Suppressor macrophage treated with lipopolysaccharide for 4 hours (primary cell): ENCODE measurements at places on chromosomes 12 and 14.

DNA sequence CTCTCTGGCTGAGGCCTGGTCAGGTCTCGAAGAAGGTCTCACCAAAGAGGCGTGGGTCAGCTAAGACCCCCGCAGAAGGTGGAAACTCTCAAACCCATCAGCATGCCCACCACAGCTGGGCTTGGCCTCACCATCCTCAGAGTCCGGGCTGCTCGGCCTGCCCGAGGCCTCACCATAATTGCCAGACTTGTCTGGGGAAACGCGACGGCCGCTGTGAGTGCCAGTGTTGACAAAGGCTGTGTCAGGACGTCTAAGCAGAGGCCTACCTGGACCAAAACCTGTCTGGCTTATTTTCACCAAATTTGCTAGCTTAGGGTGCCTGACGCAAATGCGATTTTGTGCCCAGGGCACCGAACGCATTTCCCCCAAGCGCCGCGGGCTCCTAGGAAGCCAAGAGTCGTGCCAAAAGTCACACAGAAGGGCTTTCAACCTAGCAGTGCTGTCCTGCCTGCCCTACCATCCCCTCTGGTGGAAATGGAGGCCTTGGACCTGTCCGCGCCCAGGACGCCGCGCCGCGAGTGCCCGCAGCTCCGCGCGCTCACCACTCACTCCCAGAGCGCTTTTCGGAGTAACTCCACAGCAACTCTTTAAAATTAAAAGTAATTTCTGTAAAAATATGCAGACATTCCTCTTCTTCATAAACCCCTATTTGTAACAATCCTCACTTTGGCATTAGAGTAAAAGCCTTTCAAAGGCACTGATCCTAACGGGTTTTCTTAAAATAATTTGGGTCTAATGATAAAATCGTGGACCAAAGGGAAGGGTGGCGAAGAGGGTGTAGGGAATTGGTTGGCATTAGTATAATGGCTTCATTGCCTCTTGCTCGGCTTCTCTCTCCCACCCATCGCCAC is 1.2 kb upstream of the ALX1 start:
- DNase-seq = no peak

DNA sequence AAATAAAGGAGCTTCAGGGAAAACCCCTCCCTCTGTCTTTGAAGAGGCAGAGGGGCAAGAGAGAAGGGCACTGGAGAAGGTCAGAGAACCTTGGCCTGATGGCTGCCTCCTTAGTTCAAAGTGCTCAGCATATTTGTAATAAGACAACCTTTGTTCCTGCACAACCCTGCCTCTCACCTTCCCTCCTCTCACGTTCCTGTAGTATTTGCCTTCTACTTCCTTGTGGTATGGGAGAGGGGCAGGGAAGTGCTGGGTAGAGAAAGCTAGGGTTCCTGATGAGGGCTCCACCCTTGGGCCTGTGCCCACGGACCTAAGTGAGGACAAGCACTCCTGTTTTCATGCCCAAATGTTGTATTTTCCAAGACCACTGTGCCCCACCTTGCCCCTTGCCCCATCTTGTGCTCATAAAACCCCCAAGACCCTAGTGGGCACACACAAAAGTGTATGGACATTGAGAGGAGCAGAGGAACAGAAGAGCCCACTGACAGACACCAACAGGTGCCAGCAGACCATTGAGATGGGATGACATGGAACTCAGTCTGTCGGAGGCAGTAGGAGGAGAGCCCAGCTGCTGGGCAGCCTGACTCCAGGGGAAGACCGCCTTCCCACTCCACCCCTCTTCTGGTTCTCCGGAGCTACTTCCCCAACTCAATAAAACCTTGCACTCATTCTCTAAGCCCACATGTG is 261.5 kb upstream of the CCDC196 start:
- DNase-seq = no peak

- DNase-seq = peak; percentile 29
Observed at GRCh38 chr14:55707365-55707804, 127.4 kb downstream of the KTN1 start.

DNA sequence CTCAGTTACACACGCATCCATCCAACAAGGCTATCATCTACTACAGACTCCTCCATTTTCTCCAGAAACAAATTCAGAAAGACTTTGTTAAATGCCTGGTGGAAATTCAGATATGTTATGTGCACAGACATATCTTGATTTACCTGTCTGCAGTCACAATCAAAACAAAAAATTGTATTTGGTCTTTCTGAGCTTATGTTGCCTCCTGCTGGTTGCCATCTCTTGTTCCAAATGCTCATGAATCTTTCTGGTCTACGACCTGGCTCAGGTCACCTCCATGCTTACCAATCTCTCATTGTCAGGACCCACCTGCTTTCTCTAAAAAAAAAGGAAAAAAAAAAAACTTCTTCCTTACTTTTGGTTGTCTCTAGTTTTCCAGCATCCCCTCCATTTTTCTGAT is 169.2 kb upstream of the PLXNC1 start:
- DNase-seq = peak; percentile 6

GRCh38 chr12:120656008-120656407 is 15.6 kb downstream of the CABP1 start:
- DNase-seq = no peak

- no peak for DNase-seq
Observed at GRCh38 chr12:52070185-52070925, 577 bp downstream of the ATG101 start.

DNA sequence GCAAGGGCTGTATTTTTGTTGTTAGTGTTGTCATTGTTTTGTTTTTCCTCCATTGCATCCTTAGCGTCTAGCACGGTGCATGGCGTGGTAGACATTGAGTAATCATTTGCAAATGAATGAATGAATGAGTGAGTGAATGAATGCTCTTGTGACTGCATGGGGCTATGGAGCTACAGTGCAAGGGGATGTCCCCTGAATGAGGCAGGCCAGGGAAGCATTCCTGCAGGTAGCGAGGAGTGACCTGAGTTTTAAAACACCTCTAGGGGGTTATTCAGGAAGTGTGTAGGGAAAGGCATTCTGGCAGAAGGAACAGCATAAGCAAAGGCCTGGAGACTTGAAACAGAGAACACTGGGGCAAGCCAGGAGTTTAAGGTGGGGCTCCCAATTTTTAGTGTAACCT is 16.9 kb downstream of the MYL2 start:
- no peak for DNase-seq

GRCh38 chr12:46530373-46531056 is 157.9 kb upstream of the SLC38A2 start:
- no peak for DNase-seq

DNA sequence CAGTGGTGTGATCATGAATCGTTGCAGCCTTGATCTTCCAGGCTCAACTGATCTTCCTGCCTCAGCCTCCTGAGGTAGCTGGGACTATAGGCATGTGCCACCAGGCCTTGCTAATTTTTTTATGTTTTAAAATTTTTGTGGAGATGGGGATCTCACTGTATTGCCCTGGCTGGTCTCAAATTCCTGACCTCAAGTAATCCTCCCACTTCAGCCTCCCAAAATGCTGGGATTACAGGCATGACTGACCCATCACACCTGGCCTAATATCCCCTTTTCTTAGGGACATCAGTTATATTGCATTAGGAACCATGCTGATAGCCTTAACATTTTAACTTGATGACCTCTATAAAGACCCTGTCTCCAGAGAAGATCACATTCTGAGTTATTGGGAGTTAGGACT is 42.8 kb downstream of the RASSF3 start:
- DNase-seq = no peak

- no peak for DNase-seq
Observed at GRCh38 chr14:36356862-36357261, 36.4 kb upstream of the MBIP start.
